Coronary artery (tissue), 2 donors: ENCODE measurements at places on chromosomes 7 and 10.

GRCh38 chr10:50426485-50426884 is 175.2 kb upstream of the ASAH2 start:
- DNase-seq = no peak

DNA sequence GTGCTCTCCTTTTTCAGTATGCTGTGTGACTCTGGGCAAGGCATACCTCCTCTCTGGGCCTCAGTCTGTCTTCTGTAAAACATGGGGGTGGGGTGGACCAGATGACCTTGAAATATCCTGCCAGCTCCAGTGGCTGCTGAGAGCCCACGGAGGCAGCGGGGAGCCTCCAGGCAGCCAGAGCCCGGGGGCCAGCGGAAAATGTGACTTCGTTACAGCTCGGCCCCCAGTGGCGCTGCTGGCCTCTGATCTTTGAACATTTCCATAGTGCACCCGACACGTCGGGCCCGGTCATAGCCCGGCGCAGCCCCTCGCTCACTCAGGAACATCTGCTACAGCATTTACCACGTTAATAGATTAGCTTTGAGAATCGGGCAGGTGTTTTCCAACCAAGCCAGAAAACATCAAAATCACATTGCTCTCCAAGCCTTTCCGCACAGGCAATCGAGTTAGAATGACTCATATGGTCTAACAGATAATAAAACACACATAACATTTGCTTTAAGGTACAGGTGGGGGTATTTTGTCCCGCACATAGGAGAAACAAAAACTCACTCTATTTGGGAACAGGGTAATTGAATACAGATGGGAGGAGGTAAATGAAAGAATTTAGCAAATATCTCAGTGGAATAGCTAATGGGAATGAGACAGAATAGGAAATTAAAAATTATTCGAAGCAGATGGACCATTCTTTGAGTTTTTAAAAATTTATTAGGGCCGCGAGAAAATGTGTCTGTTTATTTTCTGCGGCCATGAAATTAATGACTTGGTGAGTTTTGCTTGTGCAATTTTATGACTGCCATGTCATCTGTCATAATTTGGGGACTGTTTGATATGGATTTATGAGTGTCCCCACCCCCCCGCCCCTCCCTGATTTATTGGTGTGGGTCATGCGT is 26.3 kb upstream of the COMTD1 start:
- DNase-seq = no peak

- DNase-seq = no peak
Measured at GRCh38 chr7:104553074-104553473, 224.7 kb downstream of the LHFPL3 start.

DNA sequence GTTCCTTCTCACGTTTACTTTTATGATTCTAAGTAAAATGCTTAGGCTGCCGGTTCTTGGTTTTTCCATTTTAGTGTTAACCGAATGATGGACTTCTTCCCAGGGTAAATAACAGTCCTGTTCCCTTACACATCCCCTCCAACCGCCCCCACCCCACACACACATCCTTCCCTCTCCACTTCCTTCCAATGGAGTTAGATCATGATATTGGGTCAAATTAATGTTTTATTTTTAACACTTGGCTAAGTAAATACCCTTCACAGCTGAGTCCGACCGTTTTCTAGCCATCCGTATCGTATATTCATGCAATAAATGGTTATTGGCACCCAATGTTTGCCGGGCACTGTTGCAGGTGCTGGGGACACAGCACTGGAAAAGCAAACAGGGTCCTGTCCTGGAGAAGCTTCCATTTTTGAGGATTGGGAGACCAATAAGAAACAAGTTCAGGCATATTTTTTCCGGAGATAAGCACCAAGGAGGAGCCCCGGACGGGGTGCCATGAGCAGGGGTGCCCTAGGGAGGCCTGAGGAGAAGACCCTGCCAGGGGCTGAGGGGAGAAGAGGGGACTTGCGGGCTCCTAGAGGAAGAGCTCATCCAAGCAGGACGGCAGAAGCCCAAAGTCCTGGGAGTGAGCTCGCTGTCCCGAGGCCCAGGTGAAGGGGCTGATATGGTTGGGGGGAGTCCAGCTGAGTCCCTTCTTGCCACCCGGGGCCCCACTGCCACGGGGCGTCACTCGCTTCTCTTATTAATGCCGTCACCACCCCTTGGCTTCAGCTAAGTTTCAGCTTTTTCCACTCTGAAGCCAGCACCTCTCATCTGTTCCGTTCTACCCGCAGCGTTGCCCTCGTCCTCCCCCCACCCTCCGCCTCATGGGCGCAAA is 126.0 kb upstream of the RET start:
- DNase-seq = peak; percentile 62

GRCh38 chr10:22338931-22339330 is 6.4 kb upstream of the SPAG6 start:
- no peak for DNase-seq

DNA sequence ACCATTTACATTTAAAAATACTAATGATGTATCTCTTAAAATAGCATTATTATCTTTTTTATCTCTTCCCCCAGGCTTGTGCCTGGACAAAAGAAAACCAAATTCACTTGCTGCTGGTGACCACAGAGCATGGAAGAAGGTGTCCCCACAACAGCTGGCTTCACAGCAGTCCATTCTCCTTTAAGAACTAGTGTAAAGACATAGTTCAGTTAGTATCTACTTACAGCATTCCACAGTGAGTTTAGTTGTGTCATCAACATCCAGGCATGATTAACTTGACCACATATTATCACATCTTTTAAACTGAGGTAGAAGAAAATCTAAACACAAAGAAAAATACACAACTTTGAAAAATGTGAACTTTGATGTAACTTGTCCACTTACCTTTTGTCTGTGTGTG is 55.0 kb downstream of the LRRC17 start:
- DNase-seq = no peak

- DNase-seq = no peak
Measured at GRCh38 chr10:97779492-97779891, 7.7 kb upstream of the SFRP5 start.

- no peak for DNase-seq
Measured at GRCh38 chr10:29056729-29057128, 232.1 kb upstream of the LYZL1 start.

DNA sequence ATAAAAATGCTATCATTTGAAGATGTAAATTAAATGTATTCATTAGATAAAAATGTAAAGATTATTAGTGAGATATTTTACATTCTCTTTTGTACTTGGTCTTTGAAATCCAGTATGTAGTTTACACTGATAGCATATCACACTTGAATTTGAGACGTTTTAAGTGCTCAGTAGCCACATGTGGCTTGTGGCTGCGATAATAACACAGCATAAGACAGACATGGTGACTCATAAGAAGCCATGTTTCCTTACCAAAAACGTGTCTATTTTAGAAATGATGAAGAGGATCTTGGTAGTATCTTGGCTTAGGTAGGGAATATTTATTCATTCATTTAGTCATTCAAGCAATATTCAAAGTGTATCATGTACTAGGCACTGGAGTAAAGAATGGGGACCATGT is 149.3 kb downstream of the POU6F2 start:
- no peak for DNase-seq

GRCh38 chr10:113130014-113130641 is 180.1 kb downstream of the TCF7L2 start:
- no peak for DNase-seq

DNA sequence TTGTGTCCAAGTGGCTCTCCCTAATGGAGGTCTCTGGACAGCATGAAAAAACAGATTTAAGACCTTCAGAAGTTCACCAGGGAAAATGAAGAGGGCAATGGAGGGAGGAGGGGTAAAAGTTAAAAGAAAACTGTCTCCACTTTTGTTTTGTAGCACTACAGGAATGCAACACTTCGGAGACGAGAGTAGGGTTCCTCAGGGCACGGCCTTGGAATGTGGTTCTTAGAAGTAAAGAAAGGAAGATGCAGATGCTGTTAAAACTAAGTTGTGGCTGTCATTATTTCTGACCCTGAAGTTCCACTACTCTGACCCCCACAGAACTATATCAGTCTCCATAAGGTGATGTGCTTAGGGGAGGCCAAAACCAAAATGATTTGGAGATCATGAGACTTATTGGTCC is 335.1 kb downstream of the XPNPEP1 start:
- no peak for DNase-seq

DNA sequence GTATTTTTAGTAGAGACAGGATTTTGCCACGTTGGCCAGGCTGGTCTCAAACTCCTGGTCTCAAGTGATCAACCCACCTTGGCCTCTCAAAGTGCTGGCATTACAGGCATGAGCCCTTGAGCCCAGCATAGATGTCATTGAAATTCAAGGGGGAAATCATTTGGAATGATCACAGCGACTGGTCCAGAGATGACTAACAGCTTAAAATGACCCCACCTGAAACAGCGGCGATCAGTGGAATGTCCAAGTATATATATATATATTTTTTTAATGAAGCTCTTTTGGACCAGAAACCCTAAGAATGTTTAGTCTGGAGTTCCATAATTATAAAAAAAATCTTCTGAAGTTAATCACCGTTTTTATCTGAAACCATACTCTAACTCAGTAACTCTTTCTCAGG is 12.5 kb upstream of the AKR1E2 start:
- DNase-seq = no peak

DNA sequence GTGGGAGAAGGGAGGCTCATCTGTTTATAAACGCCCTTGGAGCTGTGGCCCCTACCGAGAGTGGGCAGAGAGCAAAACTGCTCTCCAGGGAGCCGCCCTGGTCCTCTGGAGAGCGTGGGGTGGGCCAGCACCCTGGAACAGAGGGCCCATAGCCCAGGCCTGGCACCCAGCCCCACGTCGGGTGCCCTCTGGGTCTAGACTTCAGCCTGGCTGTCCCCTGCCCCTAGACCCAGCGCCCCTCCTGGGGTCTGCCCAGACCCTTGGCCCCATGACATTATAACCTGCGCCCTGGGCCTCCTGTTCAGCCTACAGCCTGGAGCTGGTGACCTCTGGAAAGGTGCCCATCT is 24.7 kb downstream of the GET4 start:
- DNase-seq = no peak

DNA sequence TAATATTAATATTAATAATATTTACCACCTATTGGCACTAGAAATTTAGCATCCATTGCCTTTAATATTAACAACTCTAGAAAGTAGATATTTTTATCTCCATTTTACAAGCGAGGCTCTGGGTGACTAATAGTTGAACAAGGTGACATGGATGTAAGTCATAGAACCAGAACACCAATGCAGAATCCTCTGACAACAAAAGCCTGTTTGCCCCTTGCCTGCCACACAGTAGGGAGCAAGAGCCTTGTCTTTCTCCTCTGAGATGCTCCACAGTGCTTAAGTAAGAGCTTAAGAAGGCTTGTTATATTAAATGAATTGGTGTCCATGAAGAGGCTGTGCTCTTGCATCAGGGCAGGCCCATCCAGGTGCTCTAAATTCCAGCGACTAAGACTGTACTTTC is 51.2 kb upstream of the LBX1 start:
- no peak for DNase-seq

- no peak for DNase-seq
Measured at GRCh38 chr10:111511751-111512150, 434.9 kb downstream of the ADRA2A start.

GRCh38 chr10:125689955-125690569 is 7.1 kb upstream of the TEX36 start:
- no peak for DNase-seq

DNA sequence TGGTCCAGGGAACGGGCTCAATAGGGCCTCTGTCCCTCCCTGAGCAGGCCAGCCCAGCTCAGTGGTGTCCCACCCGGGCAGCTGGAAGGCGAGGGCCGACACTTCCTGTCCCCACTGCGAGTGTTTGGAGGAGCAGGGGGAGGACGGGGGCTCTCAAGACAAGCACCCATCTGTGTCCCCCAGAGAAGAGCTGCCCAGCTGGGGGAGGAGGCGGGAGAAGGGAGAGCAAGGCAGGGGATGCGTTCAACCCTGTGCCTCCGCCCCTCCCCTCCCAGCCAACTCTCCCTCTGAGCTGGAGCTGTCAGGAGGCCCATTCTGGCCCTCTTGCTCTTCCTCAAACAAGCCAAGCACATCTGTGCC is 35.7 kb downstream of the ZCCHC24 start:
- DNase-seq = no peak

- DNase-seq = no peak
Measured at GRCh38 chr10:2106641-2107040, 369.3 kb upstream of the ADARB2 start.

DNA sequence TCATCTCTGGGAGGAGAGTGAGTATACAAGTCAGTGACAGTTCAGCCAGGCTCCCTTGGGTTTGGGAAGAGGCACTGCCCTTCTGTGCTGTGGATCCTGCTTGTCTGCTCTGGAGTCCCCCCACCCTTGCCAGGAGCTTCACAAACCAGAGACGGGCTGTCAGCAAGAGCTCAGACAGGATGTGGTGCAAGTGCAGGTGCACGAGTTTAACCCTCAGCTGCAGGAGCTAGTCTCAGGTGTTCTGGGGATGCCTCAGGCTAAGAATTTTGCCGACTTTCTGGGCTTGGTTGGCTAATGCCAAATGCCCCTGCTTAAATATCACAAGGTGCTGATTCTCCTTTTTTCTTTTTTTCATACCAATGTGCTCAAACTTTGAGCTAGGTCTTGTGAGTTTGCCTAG is 22.3 kb downstream of the ZNF783 start:
- peak; percentile 68 for DNase-seq

DNA sequence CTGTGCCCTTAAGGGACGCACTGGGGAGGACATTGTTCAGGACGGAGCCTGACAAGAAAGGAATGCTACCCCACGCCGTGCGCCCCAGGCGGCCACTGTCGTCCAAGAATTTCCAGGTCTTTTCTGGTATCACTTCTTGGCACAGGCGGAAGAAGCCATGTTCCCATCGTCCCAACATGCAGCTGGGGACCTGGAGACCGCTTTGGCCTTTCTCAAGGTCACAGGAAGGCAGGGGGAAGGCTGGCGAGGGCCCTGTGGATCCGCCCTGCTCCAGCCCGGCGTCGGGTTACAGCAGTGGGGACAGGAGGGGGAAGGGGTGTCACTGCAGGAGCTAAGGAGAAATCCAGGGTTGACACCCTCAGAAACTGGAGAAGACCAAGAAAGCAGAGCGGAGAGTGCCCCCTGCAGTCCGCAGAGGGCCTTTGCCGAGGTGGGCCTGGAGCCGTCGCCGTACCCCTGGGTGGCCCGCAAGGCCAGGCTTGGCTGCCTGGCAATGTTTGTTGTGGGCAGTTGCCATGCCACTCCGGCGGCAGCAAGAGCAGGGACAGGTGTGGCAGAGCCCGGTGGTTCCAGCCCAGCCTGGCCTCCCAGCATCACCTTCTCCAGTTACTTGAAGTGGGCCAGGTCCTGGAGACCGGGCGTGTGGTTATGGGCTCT is 104.1 kb downstream of the LHPP start:
- no peak for DNase-seq

DNA sequence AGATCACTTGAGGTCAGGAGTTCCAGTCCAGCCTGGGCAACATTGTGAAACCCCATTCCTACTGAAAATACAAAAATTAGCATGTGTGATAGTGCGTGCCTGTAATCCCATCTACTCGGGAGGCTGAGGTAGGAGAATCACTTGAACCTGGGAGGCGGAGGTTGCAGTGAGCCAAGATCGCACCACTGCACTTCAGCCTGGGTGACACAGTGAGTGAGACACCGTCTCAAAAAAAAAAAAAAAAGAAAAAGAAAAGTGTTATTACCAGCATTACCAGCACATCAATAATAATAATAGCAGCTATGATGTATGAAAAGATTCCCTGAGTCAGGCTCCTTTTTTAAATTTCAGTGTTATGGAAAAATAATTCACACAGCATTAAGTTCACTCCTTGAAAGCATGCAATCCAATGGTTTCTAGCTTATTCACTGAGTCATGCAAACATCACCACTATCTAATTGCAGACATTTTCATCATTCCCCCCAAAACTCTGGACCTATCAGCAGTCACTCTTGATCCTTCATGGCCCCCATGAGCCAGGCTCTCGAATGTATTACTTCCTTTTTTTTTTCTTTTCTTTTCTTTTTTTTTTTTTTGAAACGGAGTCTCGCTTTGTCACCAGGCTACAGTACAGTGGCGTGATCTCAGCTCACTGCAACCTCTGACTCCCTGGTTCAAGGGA is 228.4 kb downstream of the FANK1 start:
- DNase-seq = no peak
